ENCODE measurements at places on chromosomes 2 and 18.

DNA sequence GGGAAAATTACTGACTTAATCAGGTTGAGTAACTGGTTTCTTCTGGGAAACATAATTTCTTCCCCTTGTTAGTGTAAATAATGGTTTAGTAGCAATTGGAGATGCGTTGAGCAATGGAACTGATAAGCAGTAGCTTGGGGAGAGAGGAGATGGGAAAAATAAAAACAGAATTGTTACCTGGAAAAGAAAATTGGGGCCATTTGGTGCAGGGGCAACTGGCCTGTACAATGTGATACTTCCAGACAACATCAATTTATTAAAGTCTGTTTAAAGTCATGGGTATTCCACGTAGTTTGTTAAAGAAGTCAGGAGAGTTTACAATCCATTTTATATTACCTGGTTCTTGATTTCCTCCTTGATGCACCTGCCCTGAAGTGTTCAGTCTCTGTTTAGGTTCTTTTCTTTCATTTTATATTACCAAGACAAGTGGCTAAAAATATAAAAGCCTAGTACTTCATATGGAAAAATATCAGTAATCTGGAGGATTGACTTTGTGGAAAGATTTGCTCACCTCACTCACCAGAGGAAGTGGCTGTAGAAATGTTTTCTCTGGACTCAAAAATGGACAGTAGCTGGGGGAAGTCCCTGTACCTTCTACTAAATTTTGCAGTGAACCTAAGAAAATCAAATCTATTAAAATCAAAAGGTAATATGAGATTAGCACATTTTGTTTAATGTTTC is 161.0 kb downstream of the DDX1 start:
- no peak for DNase-seq

DNA sequence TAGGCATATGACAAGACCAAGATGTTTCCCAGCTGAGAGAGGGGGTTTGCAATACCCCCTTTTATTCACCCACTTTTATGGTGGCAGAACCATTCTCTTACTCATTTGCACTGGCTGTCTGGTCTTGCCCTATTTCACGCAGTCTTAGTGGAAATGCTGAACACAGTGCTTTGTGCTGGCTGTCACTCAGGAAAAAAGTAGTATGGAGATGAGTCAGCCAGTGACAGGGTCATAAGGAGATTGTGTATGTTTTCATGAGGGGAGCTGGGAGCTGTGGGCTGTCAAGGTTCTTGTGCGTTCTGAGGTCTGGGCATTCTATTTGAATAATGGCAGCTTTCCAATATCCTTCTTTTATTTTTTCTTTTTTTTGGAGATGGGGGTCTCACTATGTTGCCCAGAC is 10.9 kb upstream of the CNRIP1 start:
- no peak for DNase-seq

DNA sequence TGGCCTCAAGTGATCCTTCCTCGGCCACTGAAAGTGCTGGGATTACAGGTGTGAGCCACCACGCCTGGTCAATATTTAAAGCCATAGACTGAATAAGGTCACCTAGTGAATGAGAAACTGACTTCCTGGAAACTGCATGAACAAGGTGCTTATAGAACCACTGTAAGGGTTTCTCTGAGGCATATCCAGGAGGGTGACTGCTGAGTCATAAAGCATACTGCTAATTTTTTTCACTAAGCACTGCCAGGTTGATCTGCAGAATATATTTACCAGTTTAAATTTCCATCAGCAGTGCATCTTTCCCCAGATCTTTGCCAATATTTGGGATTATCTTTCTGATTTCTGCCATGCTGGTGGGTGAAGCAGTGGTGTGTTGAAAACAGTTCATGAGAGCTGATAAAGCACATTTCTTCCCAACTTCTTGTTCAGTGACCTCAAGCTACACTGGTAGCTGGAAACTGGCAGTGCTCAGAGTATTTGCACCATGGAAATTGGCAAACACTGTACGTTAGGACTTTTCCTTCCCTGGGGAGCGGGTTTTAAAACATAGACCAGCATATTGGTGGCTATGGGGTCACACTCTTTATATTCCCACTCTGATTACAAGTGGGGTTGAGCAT is 4.2 kb upstream of the CLIP4 start:
- no peak for DNase-seq

- no peak for DNase-seq
Measured at GRCh38 chr2:168244318-168244717, 3.1 kb downstream of the STK39 start.
